Astrocyte (in vitro differentiated cells and primary cell): ENCODE measurements at places on chromosomes 1 and 21.

- peak; percentile 73 for DNase-seq
Measured at GRCh38 chr1:113981962-113982931, 3.0 kb downstream of the OLFML3 start.

DNA sequence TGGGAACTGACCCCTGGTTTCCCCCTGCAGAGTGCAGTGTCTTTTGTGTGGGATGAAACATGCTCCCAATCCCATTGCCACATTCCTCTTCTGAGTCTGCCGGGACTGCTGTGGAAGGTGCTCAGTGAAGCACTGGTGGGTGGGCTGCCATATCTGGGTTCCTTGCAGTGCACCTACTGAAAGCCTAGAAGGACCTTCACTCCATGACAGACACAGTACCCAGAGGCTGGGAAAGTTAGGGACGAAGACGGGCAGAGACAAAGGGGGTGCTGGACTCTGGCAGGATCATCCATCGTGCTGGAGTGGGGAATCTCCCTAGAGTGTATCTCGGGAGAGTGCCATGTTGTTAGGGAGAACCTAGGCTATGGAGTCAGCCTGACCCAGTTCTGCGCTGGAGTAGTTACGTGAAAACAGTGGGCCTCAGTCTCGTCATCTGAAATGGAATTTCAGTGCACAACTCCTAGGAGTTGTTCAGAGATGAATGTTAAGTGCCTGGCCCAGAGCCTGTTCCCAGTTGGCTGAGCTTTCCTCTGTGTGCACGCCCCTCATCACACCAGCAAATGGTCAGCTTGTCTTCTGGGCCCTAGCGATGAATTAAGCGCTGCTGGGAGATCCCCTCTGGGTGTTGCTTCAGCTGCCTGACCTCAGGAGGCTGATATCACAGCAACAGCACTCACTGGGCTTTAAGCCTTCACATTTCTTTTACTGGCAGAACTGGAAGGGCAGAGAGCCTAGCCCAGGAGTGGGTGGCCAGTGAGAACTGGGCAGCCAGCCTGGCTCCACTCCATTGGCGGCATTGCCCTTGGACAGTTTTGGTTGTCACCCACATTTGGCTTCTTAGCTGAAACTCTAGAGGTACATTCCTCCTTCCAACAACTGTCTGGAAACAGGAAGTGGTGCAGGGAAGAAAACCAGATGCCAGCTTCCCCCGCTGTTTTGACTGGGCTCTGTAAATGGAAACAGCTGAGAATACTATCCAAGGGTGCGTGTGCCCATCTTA is 479.8 kb upstream of the VAMP3 start:
- DNase-seq = peak; percentile 75

DNA sequence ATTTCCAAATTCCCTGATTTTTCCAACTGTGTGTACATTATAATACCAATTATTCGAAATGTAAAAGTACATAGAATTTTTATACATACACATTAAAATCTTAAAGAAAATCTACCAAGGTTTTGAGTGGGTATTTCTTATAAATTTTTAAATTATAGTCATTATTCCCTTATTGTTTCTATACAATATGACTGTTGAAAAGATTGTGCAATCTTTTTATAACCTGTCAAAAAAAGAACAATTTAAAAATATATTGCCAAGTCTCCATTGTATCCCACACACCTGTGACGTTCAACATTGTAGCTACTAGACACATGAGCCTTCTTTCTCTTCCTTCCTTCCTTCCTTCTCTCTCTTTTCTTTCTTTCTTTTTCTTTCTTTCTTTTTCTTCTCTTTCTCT is 473.2 kb upstream of the CHRM3 start:
- DNase-seq = no peak

DNA sequence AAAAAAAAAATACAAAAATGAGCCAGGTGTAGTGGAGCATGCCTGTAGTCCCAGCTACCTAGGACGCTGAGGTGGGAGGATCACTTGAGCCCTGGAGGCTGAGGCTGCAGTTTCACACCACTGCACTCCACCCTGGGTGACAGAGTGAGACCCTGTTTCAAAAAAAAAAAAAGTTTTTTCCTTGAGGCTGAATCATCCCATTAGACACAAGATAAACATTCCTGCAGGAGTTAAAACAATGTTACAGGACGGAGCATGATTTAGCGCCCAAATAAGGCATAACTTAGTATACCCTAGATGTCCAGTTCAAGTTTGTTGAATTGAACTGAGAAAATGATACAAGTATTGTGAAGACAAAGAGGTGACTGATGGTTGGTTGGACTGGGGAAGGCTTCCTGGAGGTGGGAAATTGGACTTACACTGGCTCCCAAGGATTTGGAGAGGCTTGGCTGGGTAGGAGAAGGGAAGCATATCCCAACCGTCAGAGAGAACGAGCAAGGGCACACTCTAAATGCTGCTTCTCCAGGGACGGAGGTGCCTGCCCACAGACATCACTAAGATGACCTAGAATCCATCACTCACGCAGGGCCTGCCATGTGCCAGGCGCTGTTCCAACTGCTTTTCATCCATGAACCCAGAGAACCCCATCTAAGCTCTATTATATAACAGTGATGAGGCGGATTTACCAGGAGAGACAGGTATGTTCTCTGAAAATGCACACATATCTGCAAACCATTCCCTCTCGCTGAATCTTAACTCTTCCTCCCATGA is 610.6 kb downstream of the KIF26B start:
- peak; percentile 84 for DNase-seq

- DNase-seq = no peak
Measured at GRCh38 chr1:20660847-20661206, 342 bp downstream of the DDOST start.

GRCh38 chr1:201736707-201737320 is 92.1 kb upstream of the IPO9 start:
- DNase-seq = no peak

GRCh38 chr21:45041351-45041805 is 33.0 kb upstream of the ADARB1 start:
- DNase-seq = peak; percentile 25

- DNase-seq = no peak
Measured at GRCh38 chr1:36924282-36924811, 110.0 kb downstream of the GRIK3 start.
